ENCODE measurements at places on chromosomes 7 and 10.
A peak's percentile ranks its signal among the peaks of the same experiment; 100 is the strongest.

- DNase-seq: no peak
Observed at GRCh38 chr7:151491859-151492258, 27.8 kb downstream of the RHEB start.

GRCh38 chr7:123637878-123638277, 17.8 kb upstream of the LMOD2 start:
- DNase-seq: no peak

- no peak for DNase-seq
Observed at GRCh38 chr7:1393421-1393820, 65.8 kb downstream of the MICALL2 start.

DNA sequence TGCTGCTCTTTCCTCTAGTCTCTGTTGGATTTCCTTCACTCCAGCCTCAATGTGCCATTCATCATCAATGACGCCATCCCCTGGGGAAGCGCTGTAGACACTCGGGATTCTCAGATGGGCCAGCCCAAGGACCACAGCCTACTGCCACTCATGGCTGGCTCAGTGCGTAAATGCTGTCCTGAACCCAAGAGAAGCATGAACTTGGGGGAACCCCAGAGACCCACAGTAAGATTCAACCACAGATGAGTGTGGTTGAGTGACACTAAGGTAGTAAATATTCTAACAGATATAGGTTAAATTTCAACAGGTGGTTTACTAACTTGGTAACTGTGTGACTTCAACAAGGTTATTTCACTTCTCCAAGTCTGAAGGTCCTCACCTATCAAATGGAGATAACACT, 304.1 kb downstream of the GRM8 start:
- DNase-seq: no peak

- DNase-seq: no peak
Observed at GRCh38 chr7:142053988-142054387, 57.5 kb upstream of the MGAM2 start.

- no peak for DNase-seq
Observed at GRCh38 chr10:44949915-44950314, 9.7 kb upstream of the RASSF4 start.

DNA sequence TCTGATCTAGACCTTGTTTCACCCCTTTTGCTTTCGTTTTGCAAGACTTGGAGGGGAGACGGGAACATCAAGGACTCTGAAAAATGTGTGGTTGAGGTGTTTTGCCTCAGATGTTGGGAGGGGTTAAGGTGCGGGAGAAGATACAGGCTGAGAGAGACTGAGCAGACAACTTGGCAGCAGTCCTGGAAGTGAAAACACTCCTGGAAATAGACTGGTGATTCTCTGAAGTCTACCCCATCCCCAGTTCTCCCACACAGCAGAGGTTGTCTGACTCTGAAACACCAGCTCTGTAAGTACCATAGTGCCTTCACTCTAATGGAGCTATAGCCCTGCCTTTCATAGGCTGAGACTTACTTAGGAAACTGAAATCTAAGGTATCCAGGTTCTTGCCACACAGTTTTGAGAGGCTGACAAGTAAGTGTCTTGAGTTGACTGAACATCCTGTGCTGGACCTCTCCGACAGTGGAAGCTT, 152.5 kb downstream of the PPP1R9A start:
- no peak for DNase-seq

- DNase-seq: no peak
Observed at GRCh38 chr10:45063591-45064231, 63.0 kb downstream of the ZNF22 start.

DNA sequence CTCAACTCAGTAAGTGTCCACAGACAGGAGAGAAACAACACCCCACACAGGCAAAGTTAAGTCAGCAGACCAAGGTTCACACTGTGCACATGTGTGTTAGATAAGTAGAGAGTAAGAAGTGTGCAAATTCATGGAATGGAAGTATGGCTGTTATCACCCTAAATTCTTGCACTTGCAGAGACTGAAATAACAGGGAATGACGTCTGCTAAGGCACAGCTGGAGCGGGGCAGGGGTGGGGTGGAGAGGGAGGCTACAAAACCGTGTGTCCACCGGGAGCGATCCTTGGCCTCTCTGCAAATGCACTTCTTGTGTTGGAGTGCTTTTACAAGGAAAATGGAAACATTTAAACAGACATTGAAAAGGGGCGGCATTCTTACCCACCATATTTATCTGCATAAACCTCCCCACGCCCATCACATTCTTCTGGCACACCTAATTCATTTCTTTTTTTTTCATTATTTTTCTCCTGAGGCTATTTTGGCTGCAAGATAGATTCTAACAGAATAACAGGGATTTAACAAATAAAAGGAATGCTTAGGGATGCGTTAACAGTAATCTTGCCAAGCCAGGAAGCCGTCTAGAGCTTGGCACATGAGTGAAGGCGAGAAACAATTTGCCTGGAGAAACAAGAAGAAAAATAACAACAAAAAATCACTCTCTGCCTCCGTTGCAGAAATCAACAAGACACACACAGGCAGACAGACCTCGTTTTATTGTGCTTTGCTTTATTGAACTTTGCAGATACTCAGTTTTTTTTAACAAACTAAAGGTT, 30.1 kb downstream of the TNS3 start:
- DNase-seq: no peak

DNA sequence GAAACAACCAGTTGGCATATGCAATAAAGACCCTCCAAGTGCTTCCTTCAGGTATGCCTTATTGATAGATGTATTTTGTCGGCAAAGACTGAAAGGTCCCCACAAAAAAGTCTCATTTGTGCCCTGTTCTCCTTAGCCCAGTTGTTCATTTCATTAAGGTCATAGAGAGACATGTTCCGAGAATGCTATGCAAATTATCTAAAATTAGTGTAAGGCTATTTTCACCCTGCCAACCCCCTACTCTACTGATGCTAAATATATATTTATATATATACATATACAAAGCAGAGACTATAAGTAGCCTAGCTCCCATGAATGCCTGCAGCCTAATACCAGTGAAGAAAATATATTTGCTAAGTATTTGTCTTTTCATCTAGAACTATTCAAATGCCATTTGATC, 96.7 kb upstream of the ADO start:
- DNase-seq: no peak

DNA sequence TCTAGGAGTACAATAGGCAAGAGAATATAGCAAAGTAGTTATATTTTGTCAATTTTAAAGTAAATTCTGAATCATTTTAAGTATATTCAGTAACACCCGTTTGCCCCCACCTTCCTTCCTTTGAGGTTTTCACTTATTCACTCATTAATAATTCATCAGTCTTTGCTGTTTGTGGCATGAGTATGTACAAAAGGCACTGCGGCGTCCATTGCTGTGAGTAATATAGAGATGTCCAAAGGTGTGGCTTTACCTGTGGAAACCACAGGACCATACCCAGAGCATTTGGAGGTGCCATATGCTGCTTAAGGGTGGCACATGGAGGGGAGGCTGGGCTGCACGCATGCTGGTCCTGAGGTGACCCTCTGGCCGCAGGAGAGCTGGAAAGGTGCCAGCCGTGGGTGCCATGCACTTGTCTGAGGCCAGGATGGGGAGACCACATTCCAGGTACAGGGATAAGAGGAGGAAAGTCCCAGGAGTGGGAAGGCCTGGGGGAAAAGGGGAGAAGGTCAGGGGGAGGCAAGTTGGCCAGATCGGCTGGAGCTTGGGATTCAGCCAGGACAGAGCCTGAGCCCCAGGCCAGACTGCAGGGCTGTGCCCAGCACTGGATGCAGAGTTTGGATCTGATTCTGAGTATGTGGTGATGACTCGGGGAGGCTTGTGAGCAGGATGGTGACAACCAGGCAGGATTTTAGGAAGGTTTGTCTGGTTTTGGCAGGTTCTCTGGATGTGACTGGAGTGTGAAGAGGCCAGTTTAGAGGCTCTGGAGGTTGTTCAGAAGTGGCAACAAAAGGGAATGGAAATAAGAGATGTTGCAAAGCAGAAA, 223.4 kb downstream of the MGMT start:
- no peak for DNase-seq

- DNase-seq: peak; percentile 6
Observed at GRCh38 chr7:104272767-104273384, 55.5 kb upstream of the LHFPL3 start.

DNA sequence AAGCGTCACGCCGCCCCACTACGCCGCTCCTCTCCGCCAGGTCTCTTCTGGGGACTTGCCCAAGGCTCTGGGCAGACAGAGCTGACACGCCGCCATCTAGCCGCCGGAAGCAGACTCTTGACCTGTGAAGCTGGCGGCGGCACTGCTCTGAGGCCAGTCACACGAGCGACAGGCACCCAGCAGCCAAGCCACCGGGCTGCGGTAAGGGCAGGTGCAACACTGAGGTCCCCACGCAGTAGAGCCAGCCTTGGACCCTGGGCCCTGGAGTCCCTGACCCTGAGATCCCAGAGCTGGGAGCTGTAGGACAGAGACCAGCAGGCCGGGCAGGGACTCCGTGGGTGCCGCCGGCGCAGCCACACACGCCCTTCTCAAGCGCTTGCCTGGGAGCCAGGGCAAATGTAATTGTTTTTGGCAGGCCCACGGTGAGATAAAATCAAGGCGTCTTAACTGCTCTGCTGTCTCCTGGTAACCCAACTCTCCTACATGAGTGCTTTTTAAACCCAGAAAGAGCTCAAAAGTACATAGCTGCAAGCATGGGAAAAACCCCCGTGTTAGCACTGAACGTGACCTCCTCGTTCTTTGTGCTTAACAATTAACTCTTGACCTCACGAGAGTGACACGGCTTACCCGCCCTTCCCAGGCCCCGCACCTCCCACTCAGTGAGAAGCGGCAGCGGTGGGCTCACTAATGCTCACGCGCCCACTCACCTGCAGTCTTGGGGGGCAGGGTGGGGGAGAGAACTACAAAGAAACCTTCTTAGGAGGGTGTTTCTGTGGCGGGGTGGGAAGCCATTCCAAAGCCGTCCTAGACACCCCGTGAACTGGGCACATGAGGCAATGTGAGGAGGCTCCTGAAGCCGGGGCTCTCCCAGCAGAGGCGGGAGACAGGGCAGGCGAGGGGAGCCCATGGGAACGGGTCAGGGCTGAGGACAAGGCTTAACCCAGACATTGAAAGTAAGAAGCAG, 8.5 kb downstream of the GPER1 start:
- no peak for DNase-seq

DNA sequence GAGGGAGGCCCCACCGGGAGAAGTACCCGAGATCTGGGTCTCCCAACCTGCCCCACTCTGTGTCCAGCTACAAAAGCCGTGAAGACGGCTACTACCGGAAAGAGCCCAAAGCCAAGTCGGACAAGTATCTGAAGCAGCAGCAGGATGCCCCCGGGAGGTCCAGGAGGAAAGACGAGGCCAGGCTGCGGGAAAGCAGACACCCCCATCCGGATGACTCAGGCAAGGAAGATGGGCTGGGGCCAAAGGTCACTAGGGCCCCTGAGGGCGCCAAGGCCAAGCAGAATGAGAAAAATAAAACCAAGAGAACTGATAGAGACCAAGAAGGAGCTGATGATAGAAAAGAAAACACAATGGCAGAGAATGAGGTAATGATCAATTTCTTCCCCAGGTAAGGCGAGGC, 59.1 kb upstream of the PDCD4 start:
- no peak for DNase-seq

- DNase-seq: no peak
Observed at GRCh38 chr7:131786204-131786603, 229.8 kb upstream of the PODXL start.

- DNase-seq: no peak
Observed at GRCh38 chr7:130632111-130632510, 36.4 kb downstream of the COPG2 start.

- no peak for DNase-seq
Observed at GRCh38 chr10:58266826-58267712, 625 bp downstream of the IPMK start.

- DNase-seq: no peak
Observed at GRCh38 chr7:100947792-100948191, 1.5 kb upstream of the MUC3A start.

GRCh38 chr7:131893631-131894340, 337.4 kb upstream of the PODXL start:
- no peak for DNase-seq

GRCh38 chr10:71354776-71355175, 35.7 kb downstream of the SLC29A3 start:
- DNase-seq: no peak

DNA sequence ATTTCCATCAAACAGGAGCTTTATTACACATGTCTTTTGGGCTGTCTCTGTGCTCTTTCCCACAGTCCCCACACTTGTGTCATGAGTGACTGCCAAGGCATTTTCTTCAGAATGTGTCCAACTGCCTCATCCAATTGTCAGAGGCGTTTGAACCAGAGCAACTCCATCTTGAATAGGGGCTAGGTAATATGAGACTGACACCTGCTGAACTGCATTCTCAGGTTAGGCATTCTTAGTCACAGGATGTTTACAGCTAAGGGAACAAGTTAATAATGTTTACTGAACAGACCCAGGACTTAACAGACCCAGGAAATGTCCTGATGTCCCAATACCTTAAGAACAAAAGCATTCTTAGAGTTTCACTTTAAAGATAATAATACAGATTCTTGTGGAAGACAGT, 595.5 kb downstream of the REEP3 start:
- no peak for DNase-seq

DNA sequence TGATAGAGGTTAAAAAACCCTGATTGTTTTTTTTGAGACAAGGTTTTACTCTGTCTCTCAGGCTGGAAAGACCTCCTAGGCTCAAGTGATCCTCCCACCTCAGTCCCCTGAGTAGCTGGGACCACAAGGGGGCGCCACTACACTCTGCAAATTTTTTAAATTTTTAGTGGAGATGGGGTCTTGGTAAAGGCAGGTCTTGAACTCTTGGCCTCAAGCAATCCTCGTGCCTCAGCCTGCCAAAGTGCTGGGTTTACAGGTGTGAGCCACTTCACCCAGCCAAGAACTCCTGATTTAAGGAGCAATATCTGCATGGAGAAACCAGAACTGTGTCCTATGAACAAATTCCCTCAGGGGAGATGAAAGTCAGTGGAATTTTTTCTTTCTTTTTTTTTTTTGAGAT, 7.3 kb upstream of the KLHDC10 start:
- DNase-seq: no peak

DNA sequence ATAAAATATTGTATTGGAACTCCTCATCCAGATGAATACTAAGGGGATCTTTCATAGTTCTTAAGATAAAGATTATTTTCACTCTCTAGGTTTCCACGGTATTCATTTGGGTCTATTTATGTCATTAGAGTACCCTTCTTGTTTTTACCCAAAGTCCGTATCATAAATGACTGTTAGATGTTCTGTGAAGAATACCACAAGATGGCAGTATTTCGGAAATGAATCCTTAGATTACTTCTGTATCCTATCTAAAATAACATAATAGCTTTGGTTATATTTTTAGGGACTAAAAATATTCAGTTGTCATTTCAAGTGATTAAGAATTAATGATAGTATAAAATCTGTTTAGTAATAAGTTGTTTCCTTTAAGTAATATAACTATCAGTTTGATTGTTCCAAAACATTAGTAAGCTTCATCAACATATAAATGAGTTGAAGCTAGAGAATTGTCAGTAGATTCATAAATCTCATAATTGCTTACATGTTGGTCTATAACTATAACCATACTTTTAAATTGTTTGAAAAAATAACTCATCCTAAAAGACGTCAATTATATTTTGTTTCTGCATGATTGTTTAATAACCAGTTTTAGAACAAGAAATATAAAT, 337.5 kb upstream of the KCND2 start:
- no peak for DNase-seq

- DNase-seq: no peak
Observed at GRCh38 chr7:25181532-25181931, 46.8 kb downstream of the NPVF start.

GRCh38 chr10:74383642-74384041, 232.6 kb downstream of the ADK start:
- DNase-seq: no peak

Data from smooth muscle cell of the brain vasculature (primary cell).